ENCODE measurements at places on chromosomes 2 and 18. TPM values are rescaled to one million over a fixed set of nuclear protein-coding genes. Genes with fewer than 3 reads are reported as not detected.

DNA sequence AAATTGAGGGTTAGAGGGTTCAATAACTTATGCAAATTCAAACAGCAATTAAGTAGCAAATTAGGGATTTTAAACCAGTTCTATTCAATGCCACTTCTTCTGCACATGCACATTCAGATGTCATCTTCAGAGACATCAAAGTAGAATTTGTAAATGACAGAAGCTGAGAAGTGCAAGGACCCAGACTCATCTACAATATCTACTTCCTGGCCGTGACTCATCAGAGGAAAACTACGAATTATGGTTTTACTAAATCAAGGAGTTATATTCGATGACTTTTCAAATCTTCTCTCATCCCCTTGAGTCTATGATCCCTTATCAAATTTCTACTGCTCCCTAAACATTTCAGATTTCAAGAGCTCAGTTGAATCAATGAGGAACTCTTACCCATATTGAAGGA, 20.0 kb upstream of the STAT4 start:
- no peak for DNase-seq

DNA sequence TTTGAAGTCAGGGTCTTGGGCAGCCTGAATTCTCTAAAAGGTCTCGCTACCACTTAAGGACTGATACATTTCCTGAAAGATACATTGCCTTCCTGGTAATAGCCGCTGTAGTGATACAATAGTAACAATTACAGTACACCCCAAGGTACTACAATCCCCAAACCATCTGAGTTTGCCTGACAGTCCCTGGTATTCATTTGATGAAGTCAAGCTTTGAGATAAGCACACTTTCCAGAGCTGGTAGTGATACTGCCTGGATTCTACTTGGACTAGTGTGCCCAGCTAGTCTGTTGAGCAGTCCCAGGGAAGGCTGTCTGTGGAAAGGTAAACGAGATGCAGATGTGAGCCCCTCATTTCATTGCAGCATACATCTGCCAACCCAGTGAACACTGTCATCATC, 24.4 kb upstream of the ITGB6 start:
- DNase-seq = no peak

The RANBP2 gene
- total RNA-seq = 67.7 TPM

The GNLY gene
- total RNA-seq = not detected

DNA sequence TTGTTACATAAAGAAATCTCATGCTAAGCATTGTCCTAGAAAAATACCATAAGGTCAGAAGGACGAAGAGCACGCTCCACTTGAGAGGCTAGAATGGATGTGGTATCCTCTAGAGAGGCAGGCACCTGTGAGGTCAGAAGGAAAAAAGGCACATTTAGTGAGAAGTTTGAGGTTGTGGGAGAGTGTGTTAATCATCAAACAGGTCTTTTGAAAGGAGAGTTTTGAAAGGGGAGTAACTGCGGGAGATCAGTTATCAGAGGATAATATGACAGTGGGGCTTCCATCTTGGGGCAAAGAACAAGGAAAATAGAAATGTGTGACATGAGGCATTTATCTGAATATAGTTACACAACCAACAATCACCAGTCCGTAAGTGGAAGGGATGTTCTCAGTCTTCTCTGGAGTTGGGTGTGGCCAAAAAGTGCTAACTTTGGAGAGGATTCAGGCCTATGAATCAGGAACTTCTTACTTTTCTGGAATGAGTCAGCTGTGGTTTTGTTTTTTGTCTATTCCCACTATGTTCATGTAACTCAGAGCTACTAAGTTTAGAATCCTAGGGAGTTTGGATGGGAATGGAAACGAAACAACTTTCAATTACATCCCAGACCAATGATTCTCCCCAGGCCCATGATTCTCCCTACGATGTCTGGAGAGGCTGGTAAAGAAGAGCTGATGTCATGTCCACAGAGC, 451.4 kb upstream of the ST6GAL2 start:
- DNase-seq = no peak

- DNase-seq = no peak
Observed at GRCh38 chr18:3651266-3651665, 201.3 kb downstream of the TGIF1 start.
